ENCODE measurements at places on chromosomes 12 and 14. TPM values are rescaled to one million over a fixed set of nuclear protein-coding genes. Genes with fewer than 3 reads are reported as not detected.

DNA sequence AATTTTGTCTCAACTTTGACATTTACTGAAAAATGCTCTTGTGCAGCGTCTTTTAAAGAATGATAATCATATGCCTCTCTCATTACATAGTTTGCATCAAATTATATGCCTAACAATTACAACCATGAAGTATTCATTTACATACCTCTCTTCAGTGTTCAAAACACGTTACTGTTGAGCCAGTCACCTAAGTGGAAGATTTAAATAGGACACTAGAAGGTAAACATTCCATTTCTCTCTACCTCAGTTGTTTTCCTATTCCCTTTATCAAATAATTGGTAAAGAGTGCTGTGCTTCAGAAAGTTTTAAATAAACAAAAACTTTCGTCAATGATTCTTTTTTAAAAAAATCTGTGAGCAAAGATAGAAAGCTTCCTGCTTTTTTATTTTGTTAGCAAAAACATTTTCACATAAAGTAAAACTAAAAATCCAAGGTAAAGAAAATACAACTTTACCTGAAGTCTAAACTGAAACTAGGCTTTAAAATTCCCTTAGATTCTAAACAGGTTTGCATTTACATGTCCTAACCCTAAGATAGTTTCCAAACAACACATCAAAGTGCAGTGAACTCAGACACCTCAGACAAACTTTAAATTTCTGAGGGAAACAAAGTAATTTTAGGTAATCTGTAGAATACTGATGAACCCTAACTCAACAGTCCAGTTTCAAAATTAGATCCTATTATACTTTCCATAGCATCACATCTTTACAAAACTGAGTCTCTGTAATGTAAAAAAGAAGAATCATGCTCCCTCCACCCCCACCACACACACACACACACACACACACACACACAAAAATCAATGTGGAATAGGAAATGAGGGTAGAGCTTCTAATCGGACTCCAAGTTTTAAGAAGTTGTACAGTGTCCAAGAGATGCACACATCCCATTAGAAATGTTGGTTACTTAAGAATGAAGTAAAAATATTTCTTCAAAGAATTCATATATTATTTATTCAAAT, 46.2 kb downstream of the PAWR start:
- no peak for DNase-seq

DNA sequence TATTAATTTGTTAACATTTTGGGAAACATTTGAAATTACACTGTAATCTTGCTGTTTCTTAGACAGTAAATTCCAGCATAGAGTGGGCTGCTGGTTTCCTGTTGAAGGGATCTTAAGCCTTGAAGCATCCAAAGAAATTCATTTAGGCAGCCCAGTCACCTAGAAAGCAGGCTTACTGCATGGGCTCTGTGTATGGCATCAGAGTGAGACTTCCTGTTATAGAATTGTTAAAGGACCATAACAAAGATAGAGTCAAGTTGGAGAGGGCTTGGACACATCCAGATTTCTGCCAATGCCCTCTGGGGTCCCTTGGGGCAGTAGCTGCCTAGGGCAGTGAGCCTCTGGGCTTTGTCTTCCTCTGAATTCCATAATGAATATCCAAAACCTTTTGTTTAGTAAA, 149.2 kb downstream of the DYRK2 start:
- DNase-seq, result no peak

GRCh38 chr14:31283578-31284252, 76.1 kb upstream of the HECTD1 start:
- no peak for DNase-seq

The OR6C2 gene
- 1.2 TPM for total RNA-seq

The MYO1H gene
- total RNA-seq, result not detected

The GALNT16 gene
- 1.6 TPM for total RNA-seq

All from ureter (tissue), 1 donor.